A549 treated with AZD2906 at 1 μM for 4 hours (cell line): ENCODE measurements at places on chromosomes 7 and 10. TPM values are rescaled to one million over a fixed set of nuclear protein-coding genes. Genes with fewer than 3 reads are reported as not detected.

ASAH2 gene
- 0.63 to 2.7 TPM (median 1.5 TPM) in 5 replicates for total RNA-seq

VWA2 gene
- 0.03 to 0.06 TPM (median 0.03 TPM) in 4 of 5 replicates, not detected in the other for total RNA-seq

ABCB4 gene
- 0.10 TPM in 1 of 5 replicates, not detected in the others for total RNA-seq

BTBD16 gene
- total RNA-seq: 0.41 to 0.82 TPM (median 0.66 TPM) in 5 replicates

SPDYE18 gene
- 0.09 to 0.20 TPM (median 0.12 TPM) in 4 of 5 replicates, not detected in the other for total RNA-seq

ICA1 gene
- total RNA-seq: 0.63 to 1.3 TPM (median 1.1 TPM) in 5 replicates

ACBD7 gene
- total RNA-seq: 1.0 to 1.4 TPM (median 1.2 TPM) in 5 replicates

HOXA6 gene
- 1.1 to 1.8 TPM (median 1.4 TPM) in 5 replicates for total RNA-seq

NUTM2B gene
- total RNA-seq: 0.19 to 0.42 TPM (median 0.26 TPM) in 5 replicates

ASIC3 gene
- total RNA-seq: 5.1 to 9.9 TPM (median 8.9 TPM) in 5 replicates

CCDC3 gene
- total RNA-seq: 1.0 to 1.4 TPM (median 1.2 TPM) in 5 replicates

NYAP1 gene
- total RNA-seq: 4.1 to 7.9 TPM (median 6.7 TPM) in 5 replicates

PRLHR gene
- total RNA-seq: not detected in 5 replicates

FAM171A1 gene
- total RNA-seq: 19.8 to 23.6 TPM (median 21.8 TPM) in 5 replicates

TCAF2 gene
- total RNA-seq: 1.2 to 1.5 TPM (median 1.4 TPM) in 5 replicates

HACD1 gene
- total RNA-seq: 32.5 to 57.4 TPM (median 57.0 TPM) in 5 replicates

SUFU gene
- 5.8 to 6.9 TPM (median 6.7 TPM) in 5 replicates for total RNA-seq

HTR5A gene
- total RNA-seq: not detected in 5 replicates

EN2 gene
- 0.56 to 0.94 TPM (median 0.92 TPM) in 5 replicates for total RNA-seq

TMEM139 gene
- 0.66 to 1.2 TPM (median 1.2 TPM) in 5 replicates for total RNA-seq

ASZ1 gene
- not detected in 5 replicates for total RNA-seq

KDM7A gene
- total RNA-seq: 1.3 to 2.9 TPM (median 2.2 TPM) in 5 replicates

GPNMB gene
- total RNA-seq: 2.2 to 3.5 TPM (median 3.1 TPM) in 5 replicates

DGKB gene
- total RNA-seq: not detected in 5 replicates

MYO1G gene
- total RNA-seq: 0.17 to 0.29 TPM (median 0.21 TPM) in 5 replicates

HDAC9 gene
- total RNA-seq: 0.14 to 0.24 TPM (median 0.20 TPM) in 5 replicates

BBS9 gene
- total RNA-seq: 2.6 to 3.9 TPM (median 2.7 TPM) in 5 replicates

CPED1 gene
- not detected in 5 replicates for total RNA-seq

LIPA gene
- 40.1 to 52.4 TPM (median 46.2 TPM) in 5 replicates for total RNA-seq

PRKAG2 gene
- total RNA-seq: 39.7 to 51.3 TPM (median 43.9 TPM) in 5 replicates

CBLL1 gene
- 26.4 to 50.6 TPM (median 28.8 TPM) in 5 replicates for total RNA-seq

C10orf53 gene
- not detected in 5 replicates for total RNA-seq

ARHGEF35 gene
- total RNA-seq: 0.46 to 0.73 TPM (median 0.55 TPM) in 5 replicates

SYT15B gene
- 3.1 to 4.0 TPM (median 3.6 TPM) in 5 replicates for total RNA-seq

BEND7 gene
- total RNA-seq: 8.4 to 10.4 TPM (median 10.0 TPM) in 5 replicates

FUOM gene
- 14.2 to 18.2 TPM (median 14.9 TPM) in 5 replicates for total RNA-seq

CCL24 gene
- total RNA-seq: 0.18 TPM in 1 of 5 replicates, not detected in the others

SHH gene
- 0.39 to 0.75 TPM (median 0.46 TPM) in 5 replicates for total RNA-seq

ADK gene
- total RNA-seq: 30.7 to 32.7 TPM (median 32.4 TPM) in 5 replicates

AKR1C8 gene
- 0.08 to 0.25 TPM in 2 of 5 replicates, not detected in the others for total RNA-seq

DENND2A gene
- 0.45 to 0.91 TPM (median 0.68 TPM) in 5 replicates for total RNA-seq

HYCC1 gene
- total RNA-seq: 15.2 to 27.7 TPM (median 18.7 TPM) in 5 replicates

SPDYE16 gene
- 0.05 to 0.10 TPM in 2 of 5 replicates, not detected in the others for total RNA-seq

CTAGE4 gene
- total RNA-seq: 0.06 TPM in 1 of 5 replicates, not detected in the others

CREB5 gene
- 2.9 to 5.0 TPM (median 4.1 TPM) in 5 replicates for total RNA-seq

FERD3L gene
- total RNA-seq: not detected in 5 replicates

PTPRN2 gene
- total RNA-seq: 0.69 to 1.0 TPM (median 0.77 TPM) in 5 replicates

COL28A1 gene
- 0.42 to 1.1 TPM (median 0.57 TPM) in 5 replicates for total RNA-seq

ACTR3C gene
- total RNA-seq: 0.06 to 0.07 TPM in 2 of 5 replicates, not detected in the others

EBLN1 gene
- total RNA-seq: 0.05 to 0.09 TPM in 2 of 5 replicates, not detected in the others

PPP1R17 gene
- total RNA-seq: not detected in 5 replicates

PDE6C gene
- not detected in 5 replicates for total RNA-seq

CALCR gene
- 0.06 TPM in 1 of 5 replicates, not detected in the others for total RNA-seq

ASB10 gene
- not detected in 5 replicates for total RNA-seq

IQUB gene
- total RNA-seq: 0.03 to 0.07 TPM (median 0.06 TPM) in 3 of 5 replicates, not detected in the others

EMX2 gene
- 0.03 TPM in 1 of 5 replicates, not detected in the others for total RNA-seq

PNLIP gene
- 0.13 to 0.28 TPM (median 0.14 TPM) in 4 of 5 replicates, not detected in the other for total RNA-seq

NRAP gene
- 0.01 TPM in 1 of 5 replicates, not detected in the others for total RNA-seq

SLC18A3 gene
- not detected in 5 replicates for total RNA-seq

GRID1 gene
- 0.21 to 0.41 TPM (median 0.29 TPM) in 5 replicates for total RNA-seq
